DMS79 treated with DMSO at 0.1 percent for 48 hours (cell line): ENCODE measurements at places on chromosomes 4 and X.

- DNase-seq: no peak
These were observed 48.1 kb upstream of the RAP2C start for GRCh38 chrX:132267392-132267791.

GRCh38 chr4:6714954-6715353 lies 1.0 kb upstream of the BLOC1S4 start:
- no peak for DNase-seq

DNA sequence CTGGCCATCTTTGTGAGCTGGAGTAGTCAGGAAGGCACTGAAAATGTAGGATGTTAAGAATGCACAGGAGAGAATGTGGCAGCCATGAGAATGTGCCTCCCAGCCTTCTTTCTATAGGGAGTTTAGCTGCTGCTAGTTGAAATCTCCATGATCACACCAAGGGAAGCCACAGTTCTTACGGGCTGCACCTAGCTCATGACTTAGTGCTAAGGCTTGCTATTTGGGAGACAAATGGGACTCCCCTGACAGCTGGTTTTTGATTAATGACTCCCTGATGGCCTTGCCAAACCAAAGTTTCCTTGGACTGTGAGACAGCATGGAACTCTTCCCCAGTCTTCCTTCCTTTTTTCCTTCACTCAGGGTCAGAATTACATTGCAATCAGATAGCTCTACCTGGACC lies 9.2 kb downstream of the CTSO start:
- DNase-seq: no peak

- no peak for DNase-seq
These were observed 58.5 kb upstream of the CPEB2 start for GRCh38 chr4:14943749-14944148.

DNA sequence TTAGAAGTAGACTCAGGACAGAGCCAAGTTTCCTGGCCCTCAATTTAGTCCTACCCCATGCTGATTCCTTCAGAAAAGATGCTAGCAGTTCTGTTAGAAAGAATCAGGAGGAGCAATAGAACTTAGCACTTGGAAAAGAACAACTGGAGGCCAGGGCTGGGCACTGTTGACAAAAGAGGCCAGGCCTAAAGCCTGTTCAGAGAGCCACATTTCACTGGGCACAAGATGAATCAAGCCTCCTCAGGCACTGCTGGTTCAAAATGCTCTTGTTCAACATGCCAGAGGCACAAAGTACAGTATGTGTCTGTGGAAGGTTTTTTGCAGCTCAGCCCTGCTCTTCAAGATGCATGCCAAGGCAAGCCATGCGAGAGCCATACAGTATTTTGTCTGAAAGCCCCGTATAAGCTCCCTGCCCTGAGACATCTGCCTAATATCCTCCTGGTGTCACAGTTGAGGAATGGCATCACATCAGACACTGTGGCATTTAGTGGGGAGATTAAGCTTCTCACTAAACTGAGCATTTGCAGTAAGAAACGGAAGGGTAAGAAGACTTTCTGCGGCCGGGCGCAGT lies 53.7 kb downstream of the RASL11B start:
- peak; percentile 49 for DNase-seq

- peak; percentile 61 for DNase-seq
These were observed 183.7 kb downstream of the SPATA18 start for GRCh38 chr4:52234561-52235440.

DNA sequence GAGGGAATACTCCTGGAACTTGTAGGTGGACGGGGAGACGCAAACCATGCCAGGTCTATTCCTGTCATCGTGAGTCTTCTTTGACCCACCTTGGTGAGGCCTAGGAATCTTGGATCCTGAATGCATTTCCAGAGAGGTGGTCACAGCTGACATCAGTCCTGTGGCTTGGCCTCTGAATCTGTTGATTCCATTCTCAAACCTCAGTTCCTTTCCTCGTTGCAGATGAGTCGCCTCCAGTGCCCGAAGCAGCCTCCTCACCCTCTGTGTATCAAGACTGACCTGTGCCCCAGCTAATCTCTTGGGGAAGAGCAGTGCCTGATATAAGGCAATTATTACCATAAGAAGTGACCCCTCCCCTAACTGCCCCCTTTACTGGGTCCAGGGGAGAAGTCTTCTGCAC lies 118.1 kb downstream of the SMIM20 start:
- DNase-seq: no peak

- no peak for DNase-seq
These were observed 110.8 kb upstream of the H2AZ1 start for GRCh38 chr4:100060765-100061416.

- DNase-seq: no peak
These were observed 5.7 kb downstream of the TCEAL3 start for GRCh38 chrX:103613362-103613890.

DNA sequence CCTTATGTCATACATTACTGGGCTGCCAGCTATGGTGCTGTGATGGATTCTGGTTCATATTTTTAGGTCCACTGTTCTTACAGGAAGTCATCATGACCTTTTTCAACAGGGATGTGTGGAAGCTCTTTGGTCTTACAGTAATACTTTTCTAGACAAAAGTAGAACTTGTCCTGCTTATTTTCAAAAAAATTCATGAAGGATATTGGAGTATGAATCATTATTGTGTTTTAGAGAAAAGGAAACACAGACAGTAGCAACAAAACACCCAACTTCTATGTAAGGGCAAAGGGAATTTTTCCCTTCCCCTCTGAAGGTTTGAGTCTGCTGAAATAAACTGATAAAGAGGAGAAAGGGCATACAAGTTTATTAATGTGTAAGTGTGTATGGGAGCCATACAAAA lies 54.7 kb upstream of the FAM9C start:
- no peak for DNase-seq

GRCh38 chr4:65960751-65961150 lies 290.5 kb upstream of the EPHA5 start:
- DNase-seq: no peak

DNA sequence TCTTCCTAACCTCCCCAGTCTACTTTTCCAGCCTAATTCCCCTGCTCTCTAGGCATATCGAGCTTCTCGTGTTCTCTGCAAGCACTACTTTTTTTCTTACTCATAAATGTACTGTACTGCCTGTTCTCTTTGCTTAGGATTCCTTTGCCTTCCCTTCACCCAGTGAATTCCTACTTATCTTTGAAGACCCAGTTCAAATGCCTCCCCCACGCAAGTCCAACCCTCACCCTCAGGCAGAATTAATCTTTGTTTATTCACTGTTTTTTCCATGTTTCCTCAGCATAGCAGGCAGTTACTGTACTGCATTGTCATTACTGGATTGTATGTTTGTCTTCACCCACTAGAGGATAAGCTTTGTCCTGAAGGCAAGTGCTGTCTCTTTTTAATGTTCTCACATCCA lies 287.7 kb downstream of the BMPR1B start:
- no peak for DNase-seq
